Thoracic aorta (tissue), 2 donors: ENCODE measurements at places on chromosomes 2 and 18.

DNA sequence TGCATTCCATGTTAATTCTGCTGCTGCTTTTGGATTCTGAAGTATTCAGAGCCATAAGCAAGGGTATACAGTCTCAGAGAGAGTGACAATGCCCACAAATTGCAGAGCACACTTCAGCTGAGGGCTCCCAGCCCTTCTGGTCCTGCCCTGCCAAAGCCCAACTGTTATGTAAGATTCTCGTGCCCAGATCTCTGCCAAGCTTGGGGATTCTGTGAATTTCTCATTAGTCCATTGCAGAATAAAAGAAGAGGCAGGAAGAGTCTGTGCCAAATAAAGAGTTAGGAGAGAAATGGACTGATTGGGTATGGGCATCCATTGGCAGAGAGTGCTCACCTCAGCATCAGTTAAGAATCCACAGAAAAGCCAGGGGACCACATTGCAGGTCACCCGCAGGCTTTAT is 112.0 kb upstream of the PNPT1 start:
- no peak for DNase-seq

DNA sequence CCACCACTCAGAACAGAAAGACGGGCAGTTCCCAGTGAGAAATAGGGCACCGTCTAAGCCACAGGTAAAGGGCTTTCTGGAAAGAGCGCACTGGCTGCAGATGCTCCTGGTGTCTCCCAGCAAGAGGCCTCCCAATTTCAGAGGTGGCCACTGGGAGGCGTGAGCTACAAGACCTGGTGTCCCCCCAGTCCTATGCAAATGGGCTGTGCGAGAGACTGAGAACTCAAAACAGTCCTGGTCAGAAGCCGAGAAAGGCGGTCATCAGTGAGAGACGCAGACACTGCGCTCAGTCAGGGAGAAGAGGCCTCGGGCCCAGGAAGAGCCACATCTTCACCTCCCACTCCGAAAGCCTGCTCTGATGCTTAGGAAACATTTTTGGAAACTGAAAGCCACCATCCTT is 179.5 kb downstream of the EIPR1 start:
- no peak for DNase-seq

DNA sequence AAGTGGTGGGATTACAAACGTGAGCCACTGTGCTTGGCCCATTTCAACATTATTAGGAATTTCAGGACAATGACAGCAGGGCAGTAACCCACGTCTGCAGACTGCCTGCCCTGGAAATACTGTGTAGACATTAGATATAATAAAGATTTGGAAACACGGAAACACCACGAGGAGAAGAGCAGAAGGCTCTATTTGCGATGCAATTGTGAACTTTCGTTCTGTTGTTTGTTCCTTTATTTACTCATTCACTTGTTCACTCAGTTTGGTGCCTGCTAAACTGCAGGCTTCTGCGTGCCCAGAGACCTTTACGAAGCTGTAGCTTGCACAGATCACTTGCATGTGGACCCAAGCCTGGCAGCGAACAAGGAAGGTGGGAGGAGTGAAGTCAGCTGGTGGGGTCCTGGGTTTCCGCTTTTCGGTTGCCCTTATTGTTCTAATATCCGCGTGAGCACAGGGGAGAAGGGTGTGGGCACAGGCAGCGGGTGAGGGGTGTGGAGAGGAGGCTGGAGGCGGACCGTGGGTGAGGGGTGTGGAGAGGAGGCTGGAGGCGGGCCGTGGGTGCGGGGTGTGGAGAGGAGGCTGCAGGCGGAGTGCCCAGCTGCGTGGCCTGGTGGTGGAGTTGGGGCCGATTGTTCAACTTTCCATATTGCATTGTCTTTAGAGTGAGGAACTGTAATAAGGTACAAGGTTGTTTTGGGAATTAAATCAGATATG is 3.4 kb downstream of the COLEC11 start:
- no peak for DNase-seq

- no peak for DNase-seq
Measured at GRCh38 chr2:37322368-37322767, 2.3 kb downstream of the PRKD3 start.

- DNase-seq = no peak
Measured at GRCh38 chr2:34093790-34094189, 494.7 kb upstream of the FAM98A start.

DNA sequence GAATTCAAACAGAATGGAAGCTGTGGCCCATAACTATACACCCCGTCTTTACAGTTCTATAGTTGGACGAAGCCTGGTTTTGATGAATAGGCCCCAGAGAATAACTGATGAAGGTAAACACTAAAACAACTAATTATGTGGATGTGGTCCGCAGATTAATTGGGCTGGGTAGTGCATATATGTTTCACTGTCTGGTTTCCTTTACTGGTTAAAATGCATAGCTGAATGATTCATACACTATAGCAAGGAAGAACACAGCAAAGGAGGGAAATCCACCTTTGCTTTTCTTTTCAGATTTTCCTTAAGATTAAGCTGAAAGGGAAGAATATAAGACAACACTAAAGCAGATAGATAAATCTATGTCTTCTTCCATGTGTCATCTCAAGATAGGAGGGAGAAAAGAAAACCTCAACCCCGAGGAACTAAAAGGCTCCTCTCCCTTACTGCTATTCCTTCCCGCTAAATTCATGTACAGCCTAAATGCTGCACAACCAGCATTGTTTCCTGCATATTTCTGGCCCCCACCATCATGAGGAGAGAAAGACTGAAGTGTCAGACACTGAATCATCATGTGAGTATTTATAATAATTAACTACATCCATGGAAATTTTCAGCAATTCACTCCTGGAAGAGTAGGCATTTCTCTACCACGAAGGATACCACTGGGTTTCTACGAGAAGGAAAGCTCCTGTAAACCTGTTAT is 297.1 kb upstream of the CCDC68 start:
- DNase-seq = no peak

DNA sequence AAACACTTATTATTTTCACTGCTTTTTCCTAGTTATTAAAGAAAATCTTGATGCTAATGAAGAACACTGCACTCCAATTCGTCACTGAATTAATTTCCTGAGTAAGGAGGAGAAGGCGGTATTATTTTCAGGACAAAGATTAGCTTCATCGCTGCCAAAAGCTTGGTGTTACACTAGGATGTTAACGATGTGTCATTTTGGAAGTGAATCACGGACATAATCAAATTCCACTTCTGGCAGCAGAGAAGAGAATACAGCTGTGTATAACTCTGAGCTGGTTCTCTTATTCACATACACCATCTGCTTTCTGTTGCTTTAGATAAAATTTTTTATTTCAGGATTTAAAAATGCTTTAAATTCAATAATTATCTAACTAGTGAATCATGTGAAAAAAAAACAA is 74.1 kb downstream of the SCG2 start:
- DNase-seq = no peak

DNA sequence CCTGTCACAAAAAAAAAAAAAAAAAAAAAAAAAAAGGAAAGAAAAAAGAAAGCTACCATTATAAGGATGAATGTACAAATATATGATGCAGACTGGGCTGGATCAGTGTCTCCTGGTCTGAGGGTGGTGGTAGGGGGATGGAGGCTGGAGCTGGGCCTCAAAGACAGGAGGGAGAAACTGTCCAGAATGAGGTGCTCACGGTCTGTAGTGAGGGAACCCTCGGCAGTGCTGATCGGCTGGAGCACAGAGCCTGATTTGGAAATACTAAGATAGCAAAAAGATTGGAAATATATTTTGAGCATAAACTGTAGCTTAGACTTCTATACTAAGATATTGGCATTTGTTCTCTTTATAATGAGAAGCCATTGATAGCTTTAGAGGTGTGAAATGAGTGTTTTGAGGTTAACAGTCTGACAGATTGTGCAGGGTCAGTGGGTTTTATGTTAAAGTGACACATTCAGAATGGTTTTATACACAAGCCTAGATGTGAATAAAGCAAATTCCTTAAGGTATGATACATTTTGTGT is 7.9 kb upstream of the SLC3A1 start:
- DNase-seq = no peak

DNA sequence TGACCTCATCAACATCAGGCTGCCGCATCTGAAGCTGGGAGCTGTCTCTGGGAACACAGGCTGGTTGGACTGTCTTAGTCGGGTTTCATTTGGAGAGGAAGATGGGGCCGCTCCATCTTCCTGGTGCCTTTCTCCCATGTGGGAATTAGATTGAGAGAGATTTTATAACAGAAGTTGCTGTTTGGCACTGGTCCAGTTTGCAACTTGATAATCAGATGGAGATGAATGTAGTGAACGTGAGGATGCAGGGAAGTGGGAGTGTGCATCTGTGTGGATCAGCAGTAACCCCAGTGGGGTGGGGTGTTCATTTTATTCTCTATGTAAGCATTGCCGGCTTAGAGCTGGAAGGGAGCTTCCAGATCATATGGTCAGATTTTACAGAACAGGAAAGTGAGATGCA is 250.9 kb downstream of the DCDC2C start:
- no peak for DNase-seq

DNA sequence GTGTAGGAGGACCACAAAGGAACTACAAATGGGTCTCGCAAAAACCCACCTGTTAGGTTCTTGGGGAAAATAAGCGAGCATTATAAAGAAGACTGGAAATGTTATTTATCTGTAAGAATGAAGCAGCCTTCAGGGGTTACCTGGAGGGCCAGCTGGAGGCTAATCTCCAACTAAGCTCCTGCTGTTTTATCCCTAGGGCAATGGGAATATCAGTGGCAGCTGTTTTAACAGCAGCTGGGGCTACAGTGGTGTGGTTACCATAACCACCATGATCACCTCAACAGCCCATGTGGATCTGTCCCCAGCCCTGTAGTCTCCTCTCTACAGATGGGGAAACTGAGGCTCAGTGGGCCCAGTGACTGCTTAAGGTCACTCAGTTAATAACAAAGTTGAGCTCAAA is 108.1 kb downstream of the FTCDNL1 start:
- DNase-seq = no peak

- no peak for DNase-seq
Measured at GRCh38 chr2:170723446-170723958, 8.4 kb downstream of the SP5 start.

DNA sequence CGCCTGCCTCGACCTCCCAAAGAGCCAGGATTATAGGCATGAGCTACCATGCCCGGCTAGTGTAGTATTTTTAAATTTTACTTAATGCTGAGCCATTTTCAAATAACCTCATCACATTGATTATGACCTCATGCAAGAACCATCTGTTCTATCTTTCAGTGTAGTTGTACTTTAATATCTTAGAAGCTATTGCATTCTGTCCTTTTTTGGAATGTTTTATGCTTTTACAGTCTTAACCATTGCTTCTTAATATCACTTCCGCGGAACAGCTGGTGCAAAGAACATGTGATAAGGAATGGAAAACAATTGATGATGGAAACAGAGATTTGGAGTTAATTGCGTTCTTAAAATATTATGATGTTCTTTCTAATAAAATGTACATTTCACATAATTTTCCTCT is 2.7 kb downstream of the GEN1 start:
- DNase-seq = no peak

DNA sequence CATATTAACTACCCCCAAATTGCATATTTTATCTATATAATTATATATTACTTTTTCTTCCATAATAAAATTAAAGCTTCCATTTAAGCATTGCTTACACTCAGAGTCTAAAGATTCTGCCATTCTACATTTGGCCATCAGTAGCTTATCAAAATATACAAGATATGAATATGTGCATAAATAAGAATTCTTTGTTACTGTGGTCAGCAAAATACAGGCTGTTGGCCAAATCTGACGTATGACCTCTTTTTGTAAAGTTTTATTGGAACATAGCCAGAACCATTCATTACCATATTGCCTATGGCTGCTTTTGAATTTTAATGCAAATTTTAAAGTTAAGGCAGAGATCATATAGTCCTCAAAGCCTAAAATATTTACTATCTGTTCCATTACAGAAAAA is 643.9 kb upstream of the VRK2 start:
- DNase-seq = no peak

- DNase-seq = no peak
Measured at GRCh38 chr2:236093134-236093533, 75.1 kb downstream of the GBX2 start.

- no peak for DNase-seq
Measured at GRCh38 chr2:201931475-201931874, 102.2 kb upstream of the FZD7 start.
